ENCODE measurements at places on chromosomes 1 and 21.
A peak's percentile ranks its signal among the peaks of the same experiment; 100 is the strongest.

DNA sequence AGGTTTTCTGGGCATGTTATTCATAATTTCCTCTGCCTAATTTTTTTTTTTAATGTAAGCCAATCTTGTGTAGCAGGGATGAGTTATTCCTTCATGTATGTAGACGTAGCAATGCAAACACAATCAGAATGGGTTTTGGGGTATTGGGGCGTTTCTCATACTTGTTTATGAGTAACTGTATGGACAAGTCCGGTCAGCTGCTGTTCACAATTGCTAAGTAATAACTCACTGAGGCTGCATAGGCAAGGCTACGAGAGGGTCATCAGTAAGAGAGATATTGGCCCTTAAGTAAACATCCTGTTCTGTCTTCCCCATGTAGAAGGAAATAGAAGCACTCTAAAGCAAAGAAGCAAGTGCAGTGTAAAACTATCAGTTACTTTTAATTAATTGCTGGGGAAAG, 9.5 kb upstream of the TARS2 start:
- peak; percentile 39 for DNase-seq

DNA sequence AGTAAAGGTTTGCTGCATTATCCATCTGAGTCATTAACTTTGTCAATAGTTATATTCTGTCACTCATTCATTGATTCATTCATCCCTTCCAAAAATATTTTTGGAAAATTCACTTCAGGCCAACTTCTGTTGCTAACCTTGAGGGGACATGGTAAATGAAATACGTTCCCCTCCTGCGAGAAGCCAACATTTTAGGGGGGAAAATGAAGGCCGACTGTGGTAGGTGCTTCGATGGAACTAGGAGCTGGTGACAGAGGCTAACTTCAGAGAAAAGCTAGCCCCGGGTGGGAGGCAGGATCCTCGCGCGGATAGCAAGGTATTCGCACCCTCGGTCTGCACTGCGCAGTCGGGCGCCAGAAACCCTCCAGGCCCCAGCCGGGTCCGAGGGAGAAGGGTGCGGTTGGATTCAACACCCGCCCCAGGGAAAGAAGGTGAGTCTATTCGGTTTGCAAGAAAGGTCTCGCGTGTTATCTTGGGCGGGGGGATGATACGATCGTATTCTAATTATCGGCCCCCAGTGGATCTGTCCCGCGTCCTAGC, 646 bp upstream of the RRP15 start:
- no peak for DNase-seq

DNA sequence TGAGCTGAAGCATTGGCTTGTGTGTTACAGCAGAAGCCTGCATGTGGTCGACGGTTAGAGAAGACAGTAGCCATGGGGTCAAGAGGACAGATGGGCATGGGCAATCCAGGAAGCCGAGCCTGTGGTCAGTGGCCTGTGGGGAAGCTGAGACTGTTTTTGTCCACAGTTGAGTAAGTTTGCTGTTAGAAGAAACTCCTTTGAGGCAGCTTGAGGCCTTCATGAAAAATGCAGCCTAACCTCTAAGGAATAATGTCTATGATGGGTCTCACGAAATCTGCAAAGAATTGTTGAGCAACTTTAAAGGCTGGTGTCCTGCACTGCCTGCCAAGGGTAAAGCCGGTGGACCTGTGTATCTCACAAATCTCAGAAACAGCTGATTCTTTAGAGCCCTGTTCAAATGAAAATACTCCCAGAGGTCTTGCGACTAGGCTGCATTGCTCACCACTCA, 322.4 kb downstream of the SETD4 start:
- no peak for DNase-seq

- no peak for DNase-seq
Observed at GRCh38 chr1:8281843-8282509, 35.9 kb upstream of the SLC45A1 start.

GRCh38 chr1:101216623-101217022, 20.2 kb upstream of the S1PR1 start:
- no peak for DNase-seq

DNA sequence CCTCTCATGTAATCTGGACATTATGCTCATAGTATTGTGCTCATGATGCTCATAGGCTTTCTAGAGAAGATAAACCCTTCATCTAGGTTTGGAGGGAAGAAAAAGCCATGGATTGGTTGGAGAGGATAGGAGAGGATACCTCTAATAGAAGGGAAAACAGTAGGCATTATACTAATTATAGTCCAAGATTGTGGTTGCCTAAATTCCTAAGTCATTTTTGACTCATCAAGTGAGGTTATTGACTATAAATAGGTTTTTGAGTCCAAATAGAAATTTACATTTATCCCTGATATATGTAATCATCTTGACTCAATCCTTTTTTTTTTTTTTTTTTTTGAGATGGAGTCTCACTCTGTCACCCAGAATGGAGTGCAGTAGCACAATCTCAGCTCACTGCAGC, 5.0 kb downstream of the SYT11 start:
- no peak for DNase-seq

- no peak for DNase-seq
Observed at GRCh38 chr1:230365723-230366307, 60.3 kb downstream of the PGBD5 start.

- DNase-seq = peak; percentile 70
Observed at GRCh38 chr1:9852410-9853248, 28.9 kb upstream of the CLSTN1 start.

All from hepatocyte (in vitro differentiated cells).